Urothelium cell line (cell line): ENCODE measurements at places on chromosomes 16 and 17.
A peak's percentile ranks its signal among the peaks of the same experiment; 100 is the strongest.

DNA sequence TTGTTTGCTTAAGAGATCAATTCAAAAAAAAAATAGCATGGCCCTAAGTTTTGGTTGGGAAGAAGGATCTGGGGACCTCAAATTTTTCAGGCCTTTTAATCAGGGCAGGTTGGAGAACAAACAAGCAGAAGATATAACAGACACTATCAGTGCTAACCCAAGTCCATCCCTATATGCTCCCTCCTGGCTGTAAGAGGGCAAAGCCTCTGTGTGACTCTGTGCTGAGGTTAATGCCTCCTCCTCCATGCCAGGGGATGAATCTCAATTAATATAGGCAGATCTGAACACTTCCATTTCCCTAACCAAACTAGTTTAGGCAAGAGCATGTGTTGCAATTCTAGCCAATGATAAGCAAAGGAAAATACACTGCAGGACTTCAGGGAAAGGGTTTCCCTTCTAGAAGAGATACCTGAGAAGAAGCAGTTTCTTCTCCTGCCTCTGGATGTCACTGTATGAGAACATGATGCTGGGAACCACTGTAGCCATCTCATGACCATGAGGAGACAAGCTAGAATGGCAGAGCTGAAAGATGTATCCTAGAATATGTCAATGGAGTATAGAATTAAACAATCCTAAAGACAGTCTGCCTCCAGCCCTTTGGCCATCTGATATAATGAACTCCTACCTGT lies 76.0 kb downstream of the CHD9NB start:
- DNase-seq, result no peak

DNA sequence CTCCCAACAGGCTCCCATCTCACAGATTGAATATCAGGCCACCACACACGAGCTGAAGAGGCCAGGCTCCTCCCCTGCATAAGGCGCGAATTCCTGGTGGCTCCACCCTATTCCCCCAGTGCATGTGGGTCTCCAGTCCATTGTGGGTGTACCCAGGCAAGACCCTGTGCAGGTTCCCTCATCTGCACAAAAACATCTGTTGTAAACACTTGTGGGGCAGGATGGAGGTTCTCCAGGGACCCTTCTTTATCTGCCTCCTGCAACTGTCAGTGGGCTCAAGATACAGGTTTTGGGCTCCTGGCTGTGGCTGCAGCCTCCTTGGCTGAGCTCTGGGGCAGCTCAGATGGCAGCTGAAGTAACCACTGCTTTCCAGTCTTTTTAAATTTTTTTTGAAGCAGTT lies 17.6 kb upstream of the LGALS9 start:
- DNase-seq, result no peak

DNA sequence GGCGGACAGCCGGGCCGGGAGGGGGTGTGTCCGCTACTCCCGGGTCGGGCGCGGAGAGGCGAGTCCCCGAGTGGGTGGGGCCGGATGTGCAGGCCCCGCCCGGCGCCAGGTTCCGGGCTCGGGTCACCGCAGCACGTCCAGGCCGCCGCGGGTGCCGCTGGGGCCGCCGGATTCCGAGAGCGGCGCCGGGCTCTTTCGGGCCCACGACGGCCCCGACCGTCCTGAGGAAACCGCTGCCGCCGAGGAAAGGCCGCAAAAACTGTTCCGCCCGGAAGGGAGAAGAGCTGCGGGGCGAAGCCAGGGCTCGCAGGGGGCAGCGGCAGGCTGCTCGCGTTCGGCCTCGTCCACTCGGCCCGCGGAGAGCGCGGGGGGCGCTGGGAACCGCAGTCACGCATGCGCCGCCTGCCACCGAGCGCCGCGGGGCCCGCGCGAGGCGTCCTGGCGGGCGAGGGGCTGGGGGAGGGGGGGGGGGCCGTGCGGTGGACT lies at the start of gene ZKSCAN2:
Gene ZKSCAN2 (minus strand): TSS at position 376 of the 486 bp plus-strand sequence. CDS start 718 bp downstream, outside the sequence.
- DNase-seq, result peak; percentile 91

GRCh38 chr16:17839907-17840306 lies 369.1 kb upstream of the XYLT1 start:
- no peak for DNase-seq
